ENCODE measurements at places on chromosomes 2 and 18.

DNA sequence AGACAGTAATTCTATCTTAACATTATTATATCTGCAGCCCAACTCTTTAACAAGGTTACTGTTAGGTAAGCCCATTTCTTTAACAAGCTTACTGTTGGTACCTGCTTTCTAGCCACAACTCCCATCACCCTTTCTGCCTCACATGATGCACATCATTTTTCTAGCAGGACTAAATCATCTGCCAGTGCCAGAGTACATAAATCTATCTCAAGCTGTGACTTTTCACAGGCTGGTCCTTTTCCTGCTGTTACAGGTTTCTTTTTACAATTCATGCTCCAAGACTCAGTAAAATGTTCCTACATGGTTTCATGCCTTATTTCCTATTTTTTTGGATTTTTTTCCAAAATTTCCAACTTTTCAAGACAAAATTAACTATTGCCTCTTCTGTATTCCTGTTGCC lies 30.4 kb upstream of the ZC3H15 start:
- no peak for DNase-seq

DNA sequence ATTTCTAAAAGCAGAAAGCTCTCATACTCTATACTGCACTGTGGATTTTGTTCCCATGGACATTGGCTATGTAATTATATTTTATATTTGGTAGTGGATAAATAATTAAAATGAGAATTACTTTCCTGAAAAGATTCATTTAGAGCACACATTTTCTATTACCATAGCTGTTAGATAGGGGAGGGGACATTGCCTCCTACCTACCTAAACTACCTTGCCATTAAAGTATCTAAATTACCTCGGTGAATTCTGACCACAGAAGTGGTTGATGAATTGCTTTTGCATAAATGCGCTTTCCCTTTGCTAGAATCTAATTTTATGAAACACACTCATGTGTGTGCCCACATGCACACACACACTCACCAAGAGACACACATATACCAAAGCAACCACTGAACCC lies 329.1 kb downstream of the MTX2 start:
- DNase-seq, result no peak

DNA sequence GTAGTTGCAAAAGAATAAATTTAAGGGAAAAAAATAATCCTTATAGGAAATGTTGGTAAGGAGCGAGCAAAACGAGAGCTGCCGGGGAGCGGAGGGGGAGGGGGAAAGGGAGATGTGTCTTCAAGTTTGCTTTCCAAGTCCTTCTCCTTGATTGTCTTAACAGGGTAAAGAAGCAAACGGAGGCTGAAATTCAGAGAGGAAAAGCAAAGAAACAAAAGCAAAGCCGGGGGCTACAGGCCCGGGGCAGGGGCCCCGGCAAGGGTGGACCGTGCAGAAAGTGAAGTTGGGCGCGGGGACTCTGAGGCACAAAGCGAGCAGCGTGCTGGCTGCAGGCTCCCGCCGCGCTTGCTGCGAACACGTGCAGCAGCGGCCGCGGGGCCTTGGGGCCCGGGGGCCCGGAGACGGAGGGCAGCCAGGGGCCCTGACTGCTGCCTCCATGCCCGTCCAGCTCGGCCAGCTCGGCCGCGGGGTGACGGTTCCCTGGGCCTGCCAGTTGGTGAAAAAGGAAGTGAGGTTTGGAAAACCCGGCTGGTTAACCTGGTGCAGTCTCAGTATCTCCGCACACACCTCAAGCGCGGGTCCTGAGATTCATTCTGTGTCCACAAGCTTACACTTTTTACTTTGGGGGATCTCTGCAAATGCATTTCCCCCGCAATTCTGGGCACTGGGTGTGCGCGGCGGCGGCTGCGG lies 4.1 kb downstream of the BCL11A start:
- DNase-seq, result no peak

DNA sequence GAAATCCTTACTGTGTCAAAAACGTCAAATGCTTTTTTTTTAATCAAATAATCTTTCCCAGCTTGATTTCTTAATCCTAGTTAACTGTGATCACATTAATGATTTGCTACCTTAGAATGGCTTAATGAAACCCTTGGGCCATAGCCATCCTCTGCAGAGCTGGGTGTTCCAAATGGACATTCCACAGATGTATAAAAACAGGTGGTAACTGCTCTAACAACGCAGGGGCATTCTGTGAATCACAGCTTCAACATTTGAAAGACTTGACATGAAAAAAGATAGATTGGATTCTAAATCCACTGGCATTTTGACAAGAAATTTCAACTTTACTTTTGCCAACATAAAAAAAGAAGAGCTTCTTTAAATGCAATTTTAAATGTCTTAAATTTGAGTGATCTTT lies 69.8 kb upstream of the RASGRP3 start:
- no peak for DNase-seq

GRCh38 chr18:33817096-33817495 lies 239.1 kb downstream of the ASXL3 start:
- DNase-seq, result no peak

GRCh38 chr2:85707304-85707703 lies 13.1 kb downstream of the GNLY start:
- DNase-seq, result peak; percentile 52

DNA sequence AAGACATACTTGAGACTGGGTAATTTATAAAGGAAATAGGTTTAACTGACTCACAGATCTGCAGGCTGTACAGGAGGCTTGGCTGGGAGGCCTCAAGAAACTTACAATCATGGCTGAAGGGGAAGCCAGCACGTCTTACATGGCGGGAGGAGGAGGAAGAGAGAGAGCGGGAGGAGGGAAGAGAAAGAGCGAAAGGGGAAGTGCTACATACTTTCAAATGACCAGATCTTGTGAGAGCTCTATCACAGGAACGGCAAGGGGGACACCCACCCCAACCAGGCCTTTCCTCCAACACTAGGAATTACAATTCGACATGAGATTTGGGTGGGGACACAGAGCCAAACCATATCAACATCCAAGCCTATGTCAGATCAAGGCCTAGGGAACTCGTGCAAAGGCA lies 24.2 kb downstream of the MYL12B start:
- DNase-seq, result no peak

- no peak for DNase-seq
Observed at GRCh38 chr2:28511871-28512606, 16.2 kb downstream of the PLB1 start.

DNA sequence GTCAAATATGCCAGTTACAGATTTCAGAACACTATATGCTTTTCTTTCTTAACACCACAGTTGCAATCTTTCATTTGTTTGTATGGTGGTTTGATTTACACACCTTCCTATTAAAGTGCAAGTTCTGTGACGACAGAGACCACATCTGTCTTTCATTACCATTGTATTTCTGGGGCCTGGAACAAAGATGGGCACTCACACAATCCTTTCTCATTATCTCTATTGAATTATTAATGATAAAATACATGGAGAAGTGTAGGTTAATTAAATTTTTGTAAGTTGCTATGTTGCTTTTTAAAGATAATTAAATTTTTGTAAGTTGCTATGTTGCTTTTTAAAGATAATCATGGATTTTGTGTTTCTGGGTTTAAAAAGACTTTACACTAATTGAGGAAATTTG lies 79.9 kb downstream of the KCTD18 start:
- no peak for DNase-seq

DNA sequence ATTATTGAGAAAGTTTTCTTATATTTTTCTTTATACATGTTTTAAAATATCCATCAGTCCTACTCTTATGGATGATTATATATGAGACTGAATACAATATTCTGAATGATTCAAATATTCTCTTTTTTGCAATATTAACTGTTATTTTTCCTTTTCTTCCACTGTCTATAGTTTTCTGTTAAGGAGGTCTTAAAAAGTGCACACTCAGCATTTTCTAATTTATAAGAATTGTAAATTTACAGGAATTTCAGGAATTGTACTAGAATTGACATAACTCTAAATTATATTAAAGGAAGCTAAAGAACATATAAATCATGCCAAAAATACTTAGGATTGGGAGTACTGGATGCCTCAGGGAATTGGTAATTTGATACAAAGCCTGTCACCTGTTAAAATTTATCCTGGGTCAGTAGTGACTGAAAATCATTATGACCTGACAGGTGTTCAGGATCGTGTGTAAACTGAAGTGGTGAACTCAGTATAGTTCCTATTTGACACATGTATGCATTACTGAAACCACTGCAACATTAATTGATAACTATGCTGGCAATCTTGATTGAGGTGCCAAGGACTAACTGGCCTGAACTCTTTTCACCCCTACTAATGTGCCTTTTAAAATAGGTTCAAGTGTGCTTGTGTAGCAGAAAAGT lies 30.4 kb downstream of the MSTN start:
- no peak for DNase-seq

DNA sequence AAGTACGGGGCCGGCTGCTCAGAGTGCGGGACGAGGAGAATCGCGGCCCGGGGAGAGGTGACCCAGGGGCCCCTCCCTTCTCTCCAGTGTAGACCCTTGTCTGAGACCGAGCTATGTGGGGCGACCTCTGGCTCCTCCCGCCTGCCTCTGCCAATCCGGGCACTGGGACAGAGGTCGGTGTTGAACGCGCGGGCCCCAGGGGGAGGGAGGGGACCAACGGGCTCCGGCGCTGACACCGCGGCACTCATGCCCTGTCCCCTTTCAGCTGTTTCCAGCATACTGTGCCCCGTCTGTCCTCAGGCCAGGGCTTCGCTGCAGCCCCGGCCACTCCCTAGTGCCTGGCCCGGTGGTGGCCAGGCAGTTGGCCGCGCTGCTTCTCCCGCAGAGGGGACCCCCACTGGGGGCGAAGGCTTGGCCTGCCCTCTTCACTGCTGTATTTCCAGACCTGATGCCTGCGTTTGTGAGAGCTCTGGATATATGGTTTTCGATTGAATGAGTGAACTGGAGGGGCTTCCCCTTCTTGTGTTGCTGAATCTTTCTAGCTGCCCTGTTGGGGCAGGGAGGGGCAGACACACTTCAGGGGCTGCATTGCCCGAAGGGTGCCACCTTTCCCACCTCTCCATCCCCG lies 809 bp downstream of the DBI start:
- peak; percentile 42 for DNase-seq

DNA sequence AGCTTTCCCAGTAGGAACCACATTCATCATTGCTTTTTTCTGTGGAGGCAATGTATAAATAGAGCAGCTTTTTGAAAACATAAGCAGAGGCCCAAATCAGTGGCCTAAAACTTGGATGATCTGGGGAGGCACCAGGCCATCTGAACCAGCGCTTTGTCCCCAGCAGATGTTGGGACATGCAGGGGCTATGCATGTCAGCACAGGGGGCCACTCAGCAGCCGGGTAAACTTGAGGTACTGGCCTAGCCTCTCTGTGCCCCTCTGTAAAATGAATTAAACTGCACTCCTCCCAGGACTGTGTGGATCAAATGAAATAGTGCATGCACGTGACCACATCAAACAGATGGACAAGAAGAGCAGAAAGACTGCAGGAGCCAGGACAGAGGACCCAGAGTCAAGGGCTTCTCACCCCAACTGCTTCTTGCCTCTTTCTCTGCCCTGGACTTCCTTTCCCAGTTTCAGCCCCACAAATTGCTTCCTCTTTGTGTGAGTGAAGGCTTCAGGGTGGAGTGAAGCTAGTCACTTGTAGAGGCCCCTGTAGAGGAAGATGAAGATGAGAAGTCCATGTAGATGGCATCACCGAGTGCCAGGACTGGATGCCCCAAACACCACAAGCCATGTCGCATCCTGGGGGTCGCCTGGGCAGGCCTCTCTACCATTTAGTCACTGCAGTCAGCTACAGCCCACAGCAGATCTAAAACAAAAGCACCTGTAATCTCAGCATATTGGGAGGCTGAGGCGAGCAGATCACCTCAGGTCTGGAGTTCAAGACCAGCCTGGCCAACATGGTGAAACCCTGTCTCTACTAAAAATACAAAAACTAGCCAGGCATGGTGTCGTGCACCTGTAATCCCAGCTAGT lies 53.2 kb downstream of the IMPA2 start:
- DNase-seq, result no peak

GRCh38 chr2:45869165-45869501 lies 217.7 kb downstream of the PRKCE start:
- DNase-seq, result no peak

- no peak for DNase-seq
Observed at GRCh38 chr2:96393989-96394761, 58.6 kb downstream of the NCAPH start.

DNA sequence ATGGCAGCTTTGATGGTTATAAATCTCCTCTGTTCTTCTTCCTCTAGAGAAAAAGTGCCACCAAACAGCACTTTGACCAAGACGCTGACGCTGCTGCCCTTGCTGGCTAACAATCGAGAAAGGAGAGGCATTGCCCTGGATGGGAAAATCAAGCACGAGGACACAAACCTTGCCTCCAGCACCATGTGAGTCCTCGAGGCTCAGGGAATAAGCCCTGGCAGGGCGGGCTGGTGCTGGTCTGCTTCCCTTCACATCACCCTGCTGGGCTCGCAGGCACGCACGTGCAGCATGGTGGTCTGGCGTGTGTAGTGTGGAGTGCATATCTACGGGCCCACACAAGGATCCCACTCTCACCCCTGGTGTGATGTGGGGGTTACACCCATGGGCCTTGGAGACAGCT lies 19.4 kb upstream of the DGKD start:
- no peak for DNase-seq

DNA sequence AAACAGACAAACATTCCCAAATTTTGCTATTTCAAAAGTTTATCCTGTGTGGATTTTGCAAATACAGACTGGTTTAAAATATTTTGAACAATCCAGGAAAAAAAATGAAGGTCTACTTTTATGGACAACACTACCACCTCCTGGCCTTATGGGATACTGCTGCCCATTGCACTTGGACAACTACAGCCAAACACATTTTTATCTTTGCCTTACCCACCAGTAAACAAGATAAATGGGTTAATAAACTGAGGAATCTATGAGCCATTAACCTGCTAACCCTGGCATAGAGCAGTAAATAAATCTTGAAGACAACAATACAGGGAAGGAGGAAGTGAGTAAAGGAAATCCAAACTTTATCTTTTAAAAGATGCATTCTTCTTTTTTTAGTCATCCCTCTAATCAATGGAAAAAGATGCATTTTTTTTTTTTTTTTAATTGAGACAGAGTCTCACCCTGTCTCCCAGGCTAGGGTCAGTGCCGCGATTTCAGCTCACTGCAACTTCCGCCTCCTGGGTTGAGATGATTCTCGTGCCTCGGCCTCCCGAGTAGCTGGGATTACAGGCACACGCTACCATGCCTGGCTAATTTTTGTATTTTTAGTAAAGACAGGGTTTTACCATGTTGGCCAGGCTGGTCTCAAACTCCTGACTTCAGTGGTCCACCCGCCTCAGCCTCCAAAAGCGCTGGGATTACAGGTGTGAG lies 2.1 kb upstream of the SPIRE1 start:
- no peak for DNase-seq

DNA sequence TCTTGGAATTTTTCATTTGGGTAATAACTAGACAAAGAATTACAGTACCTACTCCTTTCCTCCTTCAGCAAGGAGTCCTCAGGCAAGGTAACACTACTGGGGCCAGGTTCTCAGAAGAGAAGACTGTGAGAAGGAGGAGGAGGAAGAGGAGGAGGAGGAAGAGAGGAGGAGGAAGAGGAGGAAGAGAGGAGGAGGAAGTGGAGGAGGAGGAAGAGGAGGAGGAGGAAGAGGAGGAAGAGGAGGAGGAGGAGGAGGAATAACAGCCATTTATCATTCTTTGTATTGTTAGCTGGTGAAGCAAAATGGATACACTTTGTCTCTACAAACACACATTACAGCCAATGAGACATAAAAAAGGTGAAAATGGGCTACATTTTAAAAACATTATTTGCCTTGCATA lies 32.9 kb upstream of the SLC25A52 start:
- DNase-seq, result no peak

Data from stimulated activated CD4-positive, alpha-beta T cell treated with anti-CD3 and anti-CD28 coated beads, Interleukin-4, amount 100 ng/mL, for 48 hours (primary cell).